ENCODE measurements at places on chromosomes 16 and 17.

GRCh38 chr17:78205124-78205775, 8.8 kb upstream of the BIRC5 start:
- DNase-seq, result no peak

DNA sequence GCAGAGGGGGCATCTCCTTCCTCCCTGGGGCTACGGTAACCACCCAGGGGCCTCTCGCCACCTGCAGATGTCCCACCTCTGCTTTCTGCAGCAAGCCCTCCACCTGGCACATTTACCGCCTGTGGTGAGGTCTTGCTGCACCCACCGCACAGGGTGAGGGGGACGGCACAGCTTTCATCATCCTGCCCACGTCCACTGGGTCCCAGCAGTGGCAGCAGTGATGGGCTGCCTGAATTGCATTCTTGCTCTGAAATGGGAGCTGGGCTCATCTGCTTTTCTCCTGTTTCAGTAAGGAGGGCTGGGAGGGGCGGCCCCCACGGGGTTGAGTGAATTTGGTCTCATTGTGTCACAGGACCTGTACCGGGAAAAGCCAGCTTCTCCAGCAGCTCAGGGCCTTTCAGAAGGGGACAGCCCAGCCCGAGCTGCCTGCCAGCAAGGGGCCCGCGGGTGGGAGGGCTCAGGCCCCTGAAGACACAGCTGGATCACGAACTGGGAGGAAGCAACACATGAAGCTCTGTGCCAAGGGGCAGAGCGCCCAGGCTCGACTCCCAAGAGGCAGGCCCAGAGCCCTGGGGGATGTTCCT, 12.7 kb downstream of the DNAAF8 start:
- no peak for DNase-seq

DNA sequence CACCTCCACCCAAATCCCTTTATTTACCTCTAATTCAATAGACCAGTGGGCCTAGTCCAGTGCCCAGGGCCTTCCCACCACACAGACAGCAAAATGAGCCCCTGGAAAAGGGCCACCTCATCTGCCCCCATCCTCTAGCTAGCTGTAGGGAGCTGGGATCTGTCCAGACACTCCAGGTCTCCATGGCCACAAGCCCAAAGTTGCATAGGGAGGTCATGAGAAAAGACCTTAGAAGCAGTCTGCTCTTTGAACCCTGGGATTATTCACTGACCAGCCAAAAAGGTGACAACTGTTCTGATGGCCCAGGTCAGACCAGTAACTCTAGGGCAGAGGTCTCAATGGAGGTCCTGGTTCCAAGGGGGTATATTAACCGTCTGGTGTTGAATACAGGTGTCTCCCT, 2.0 kb downstream of the CUEDC1 start:
- no peak for DNase-seq

DNA sequence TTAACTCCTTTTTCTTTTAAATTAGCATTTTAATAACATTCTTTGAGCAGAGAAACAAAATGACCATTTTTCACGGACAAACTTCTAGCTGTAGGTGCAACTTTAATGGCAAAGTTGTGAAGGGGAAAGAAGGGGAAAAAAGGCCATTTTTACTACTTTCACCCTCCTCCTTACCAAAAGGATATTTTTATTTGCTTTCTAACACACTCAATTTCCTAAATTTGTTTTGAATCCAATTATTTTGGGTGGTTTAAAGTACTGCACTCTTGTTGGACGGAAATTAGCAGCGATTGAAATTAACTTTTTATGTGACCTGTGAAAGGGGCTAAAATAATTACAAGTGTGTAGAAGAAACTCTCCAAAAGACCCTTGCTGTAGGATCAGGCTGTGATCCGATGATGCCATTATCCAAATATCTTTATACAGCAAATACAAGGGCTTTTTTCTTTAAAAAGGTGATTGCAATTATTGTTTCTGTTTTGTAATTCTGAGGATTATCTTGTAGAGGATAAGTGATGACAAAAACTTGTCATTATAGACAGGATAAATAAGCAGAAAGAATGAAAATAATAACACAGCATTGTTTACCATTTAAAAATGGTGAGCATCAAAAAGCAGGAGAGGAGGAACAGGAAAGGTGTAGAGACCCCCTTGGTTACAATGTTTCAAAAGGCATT, 42.4 kb downstream of the SNX11 start:
- DNase-seq, result no peak

DNA sequence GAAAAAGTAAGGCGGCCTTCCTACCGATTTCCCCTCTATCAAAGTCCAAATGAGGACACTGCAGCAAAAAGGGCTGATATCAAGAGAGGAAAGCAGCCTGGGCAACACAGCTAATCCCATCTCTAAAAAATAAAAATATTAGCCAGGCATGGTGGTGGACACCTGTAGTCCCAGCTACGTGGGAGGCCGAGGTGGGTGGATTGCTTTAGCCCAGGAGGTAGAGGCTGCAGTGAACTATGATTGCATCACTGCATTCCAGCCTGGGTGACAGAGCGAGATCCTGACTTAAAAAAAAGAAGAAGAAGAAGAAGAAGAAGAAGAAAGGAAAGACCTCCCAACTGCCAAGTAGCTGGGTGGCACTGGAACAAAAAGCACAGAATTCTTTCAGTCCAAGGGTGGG, 14.4 kb downstream of the CACNB1 start:
- DNase-seq, result no peak

DNA sequence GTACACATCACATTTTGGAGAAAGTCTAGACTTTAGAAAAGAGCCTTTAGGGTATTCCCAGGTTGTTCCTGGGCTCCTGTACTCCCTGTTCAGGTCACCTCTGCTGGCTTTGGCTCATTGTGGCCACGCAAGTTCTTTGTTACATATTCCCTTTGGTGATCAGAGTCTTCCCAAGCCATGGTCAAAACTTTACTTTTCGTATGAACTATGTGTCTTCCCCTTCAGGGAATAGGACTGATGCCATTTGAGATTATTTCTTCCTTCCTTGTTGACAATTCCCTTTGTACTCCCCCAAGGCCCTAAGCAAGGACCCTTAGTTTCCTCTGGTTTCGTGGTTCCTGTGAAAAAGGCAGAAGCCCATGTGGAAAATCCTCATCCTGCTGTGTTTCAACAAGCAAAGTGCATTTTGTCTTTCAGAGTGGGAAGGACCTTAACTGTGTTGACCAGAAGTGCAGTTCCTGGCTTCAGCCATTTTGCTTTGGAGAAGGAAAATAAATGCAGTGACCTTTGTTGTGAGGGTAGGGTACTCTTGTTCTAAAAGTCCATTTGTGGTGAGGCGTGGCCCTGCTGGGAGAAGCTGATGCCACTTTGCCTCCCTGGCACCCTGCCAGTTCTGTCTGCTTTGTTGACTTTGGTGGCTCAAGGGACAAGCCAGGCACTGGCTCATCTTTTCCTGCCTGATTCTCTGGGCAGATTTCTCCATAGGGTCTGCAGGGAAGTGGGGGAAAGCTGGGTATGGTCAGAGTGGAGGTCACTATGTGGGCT, 55.1 kb downstream of the ZNRF1 start:
- no peak for DNase-seq

GRCh38 chr16:28181515-28181914, 30.2 kb downstream of the XPO6 start:
- peak; percentile 93 for DNase-seq

DNA sequence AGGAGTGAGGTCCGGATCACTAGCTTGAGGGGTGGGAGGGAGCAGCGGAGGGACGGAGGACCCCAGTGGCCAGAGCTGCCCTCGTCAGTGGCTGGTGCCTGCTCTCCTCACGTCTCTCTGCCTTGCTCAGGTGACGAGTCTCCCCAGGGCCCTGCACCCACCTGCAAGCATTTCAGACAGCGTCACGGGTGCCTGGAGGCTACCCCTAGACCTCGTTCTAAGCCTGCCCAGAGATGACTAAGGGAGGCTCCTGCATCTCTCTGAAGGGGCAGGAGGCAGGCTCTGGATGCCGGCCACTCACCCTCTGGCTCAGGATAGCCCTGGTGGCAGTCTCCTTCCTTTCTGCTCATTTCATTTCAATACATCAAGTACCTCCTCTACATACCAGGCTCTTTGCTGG, 68.8 kb downstream of the MRC2 start:
- no peak for DNase-seq

- no peak for DNase-seq
These were observed 31.6 kb upstream of the HS3ST2 start for GRCh38 chr16:22782314-22782713.

- no peak for DNase-seq
These were observed 134.7 kb downstream of the RBFOX3 start for GRCh38 chr17:79476074-79476652.

GRCh38 chr17:57107498-57108101, 22.6 kb downstream of the AKAP1 start:
- no peak for DNase-seq

GRCh38 chr17:7837408-7838088, 3.5 kb downstream of the KDM6B start:
- no peak for DNase-seq

GRCh38 chr16:11306381-11306780, 25.3 kb upstream of the PRM1 start:
- DNase-seq, result no peak

DNA sequence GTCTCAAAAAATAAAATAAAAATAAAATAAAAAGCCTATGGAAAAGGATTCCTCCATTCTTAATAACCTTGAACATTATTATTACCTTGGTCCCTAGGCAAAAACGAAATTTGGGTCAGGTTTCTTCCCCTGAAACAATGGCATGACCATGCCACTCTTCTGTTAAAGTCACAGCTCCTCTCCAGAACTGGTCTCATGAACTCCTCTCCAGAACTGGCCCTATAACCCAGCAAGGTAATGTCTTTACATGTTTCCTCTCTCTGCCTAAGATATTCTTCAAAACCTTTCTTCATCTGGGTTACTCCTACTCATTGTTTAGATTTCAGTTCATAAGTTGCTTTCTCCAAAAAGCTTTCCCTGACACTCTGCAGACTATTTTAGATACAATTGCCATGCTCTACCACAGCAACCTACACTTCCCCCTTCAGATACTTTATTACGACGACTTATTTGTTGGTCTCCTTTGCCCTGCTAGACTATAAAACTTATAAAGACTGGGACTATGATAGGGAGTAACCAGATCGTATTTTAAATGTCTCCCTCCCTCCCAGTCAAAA, 13.5 kb downstream of the TRIM37 start:
- DNase-seq, result no peak

- DNase-seq, result no peak
These were observed 12.1 kb upstream of the TBX21 start for GRCh38 chr17:47720754-47721533.

GRCh38 chr17:15012351-15012980, 252.7 kb downstream of the PMP22 start:
- DNase-seq, result no peak

DNA sequence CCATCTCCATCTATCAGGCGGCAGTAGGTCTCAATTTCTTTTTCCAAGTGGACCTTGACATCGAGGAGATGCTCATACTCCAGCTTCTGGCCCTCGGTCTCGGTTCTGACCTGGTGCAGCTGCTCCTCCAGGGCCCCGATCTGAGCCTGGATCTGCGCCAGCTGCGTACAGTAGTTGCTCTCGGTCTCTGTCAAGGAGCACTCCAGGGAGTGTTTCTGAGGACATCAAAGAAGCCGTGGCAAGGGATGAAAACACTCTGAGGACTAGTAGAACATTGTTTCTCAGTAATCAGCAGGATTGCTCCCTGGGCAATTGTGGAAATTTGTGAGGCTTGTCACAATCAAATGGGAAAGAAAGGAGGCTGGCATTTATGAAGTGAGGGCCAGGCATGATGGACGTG, 5.9 kb downstream of the KRT28 start:
- no peak for DNase-seq

DNA sequence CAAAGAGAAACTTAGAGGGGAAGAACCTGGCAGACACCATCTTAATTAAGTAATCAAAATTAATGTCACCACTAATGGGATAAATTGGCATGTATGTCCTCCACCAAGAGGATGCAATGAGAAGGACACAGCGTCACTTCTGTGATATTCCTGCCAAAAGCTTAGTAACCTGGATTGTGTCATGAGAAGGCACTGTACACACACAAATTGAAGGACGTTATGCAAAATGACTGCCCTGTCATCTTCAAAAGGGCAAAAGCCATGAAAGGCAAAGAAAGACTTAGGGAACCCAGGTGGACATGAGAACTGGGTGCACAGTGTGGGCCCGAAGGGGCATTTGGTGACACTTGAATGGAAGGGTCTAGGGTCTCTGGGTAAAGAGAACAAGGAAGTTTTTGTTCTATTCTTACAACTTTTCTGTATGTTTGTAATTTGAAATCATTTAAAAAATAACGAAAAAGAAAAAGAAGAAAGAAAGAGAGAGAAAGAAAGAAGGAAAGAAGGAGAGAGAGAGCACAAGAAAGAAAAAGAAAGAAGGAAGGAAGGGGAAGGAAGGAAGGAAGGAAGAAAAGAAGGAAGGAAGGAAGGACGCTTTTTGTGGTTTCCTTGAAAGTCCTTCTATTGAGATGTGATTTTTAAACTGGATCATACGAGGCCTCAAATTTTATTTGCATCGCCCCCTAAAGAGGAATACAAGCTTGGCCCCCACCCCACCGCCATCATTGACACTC, 4.0 kb upstream of the APOH start:
- no peak for DNase-seq

DNA sequence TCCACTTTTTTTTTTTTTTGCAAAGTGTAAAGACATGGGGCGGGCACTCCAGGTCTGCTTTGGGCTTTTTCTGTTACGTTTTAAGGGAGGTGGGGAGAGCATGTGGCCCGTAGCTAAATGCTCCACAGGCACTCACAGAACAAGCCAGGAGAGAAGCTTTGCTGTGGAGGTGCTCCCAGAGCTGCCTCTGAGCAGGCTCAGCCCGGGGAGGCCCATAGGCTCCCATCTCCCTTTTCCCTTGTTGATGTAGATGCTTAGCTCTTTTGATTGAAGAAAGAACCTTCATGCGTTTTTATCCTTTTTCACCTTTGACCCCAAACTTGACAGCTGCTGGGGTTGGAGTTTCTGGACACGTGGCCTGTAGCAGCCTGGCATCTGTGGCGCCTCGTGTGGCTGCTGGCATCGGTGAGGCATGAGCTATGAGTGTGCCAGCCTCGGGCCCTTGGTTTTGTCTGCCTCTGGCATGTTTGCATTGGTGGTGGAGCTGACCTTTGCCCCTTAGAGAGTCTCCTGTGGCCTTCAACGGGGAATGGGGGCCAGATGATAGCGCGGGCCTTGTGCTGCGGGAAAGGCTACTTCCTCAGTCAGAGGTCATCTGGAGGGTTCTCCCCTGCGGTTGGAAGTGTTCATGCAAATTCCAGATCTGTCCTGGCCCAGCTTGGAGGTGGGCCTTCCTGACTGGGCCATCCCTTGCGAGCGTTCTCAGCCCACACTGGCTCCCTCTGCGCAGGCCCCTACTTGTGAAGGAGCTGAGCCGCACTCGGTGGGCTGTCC, 20.0 kb upstream of the IL17C start:
- no peak for DNase-seq

GRCh38 chr17:21001813-21002221, 41.0 kb downstream of the USP22 start:
- DNase-seq, result no peak

GRCh38 chr17:48459070-48459844, 29.2 kb upstream of the SKAP1 start:
- no peak for DNase-seq

DNA sequence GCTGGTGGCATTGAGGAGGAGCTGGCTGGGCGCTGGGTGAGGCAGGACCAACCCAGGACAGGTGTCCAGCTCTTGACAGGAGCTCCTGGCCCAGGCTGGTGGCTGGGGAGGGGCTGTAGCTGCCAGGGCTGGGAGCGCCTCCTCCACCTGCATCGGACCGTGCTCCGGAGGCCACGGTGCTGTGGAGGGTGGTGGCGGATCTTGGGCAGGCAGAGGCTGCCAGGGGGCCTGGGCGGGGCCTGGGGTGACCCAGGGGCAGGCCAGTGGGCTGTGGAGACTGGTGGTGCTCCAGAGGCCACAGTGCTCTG, 32.0 kb downstream of the SOX8 start:
- DNase-seq, result no peak

GRCh38 chr16:12340151-12340733, 363.7 kb downstream of the SNX29 start:
- DNase-seq, result peak; percentile 51

Measured in fibroblast of skin of left quadriceps (primary cell).